ENCODE measurements at places on chromosomes 6 and 20.

GRCh38 chr20:49034070-49034732, 11.9 kb upstream of the CSE1L start:
- DNase-seq: no peak

GRCh38 chr6:53328375-53328774, 20.4 kb downstream of the ELOVL5 start:
- DNase-seq: no peak

GRCh38 chr20:56865055-56865454, 235.9 kb downstream of the TFAP2C start:
- DNase-seq: no peak

DNA sequence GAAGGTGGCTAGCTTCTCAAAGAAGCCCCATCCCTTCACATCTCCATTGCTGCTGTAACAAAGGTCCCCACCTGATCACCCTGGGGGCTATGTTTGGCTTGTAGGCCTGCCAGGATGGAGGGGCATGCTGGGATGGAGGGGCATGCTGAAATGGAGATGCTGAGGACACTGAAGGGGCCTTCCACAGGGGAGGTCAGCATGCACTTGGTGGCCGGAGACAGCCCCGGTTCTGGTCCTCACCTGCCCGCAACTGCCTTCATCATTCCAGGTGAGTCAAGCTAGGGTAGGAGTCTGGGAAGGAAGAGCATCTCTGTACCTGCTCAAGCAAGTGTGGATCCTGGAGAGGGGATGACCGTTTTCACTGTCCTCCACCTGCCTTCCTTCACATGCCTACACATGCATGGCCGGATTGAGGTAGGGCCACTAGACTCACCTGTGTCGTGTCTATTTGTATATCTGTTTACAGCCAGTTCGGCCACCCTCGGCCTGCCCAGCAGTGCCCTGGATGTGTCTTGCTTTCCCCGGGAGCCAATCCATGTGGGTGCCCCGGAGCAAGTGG, 6.0 kb downstream of the L3MBTL1 start:
- DNase-seq: no peak

DNA sequence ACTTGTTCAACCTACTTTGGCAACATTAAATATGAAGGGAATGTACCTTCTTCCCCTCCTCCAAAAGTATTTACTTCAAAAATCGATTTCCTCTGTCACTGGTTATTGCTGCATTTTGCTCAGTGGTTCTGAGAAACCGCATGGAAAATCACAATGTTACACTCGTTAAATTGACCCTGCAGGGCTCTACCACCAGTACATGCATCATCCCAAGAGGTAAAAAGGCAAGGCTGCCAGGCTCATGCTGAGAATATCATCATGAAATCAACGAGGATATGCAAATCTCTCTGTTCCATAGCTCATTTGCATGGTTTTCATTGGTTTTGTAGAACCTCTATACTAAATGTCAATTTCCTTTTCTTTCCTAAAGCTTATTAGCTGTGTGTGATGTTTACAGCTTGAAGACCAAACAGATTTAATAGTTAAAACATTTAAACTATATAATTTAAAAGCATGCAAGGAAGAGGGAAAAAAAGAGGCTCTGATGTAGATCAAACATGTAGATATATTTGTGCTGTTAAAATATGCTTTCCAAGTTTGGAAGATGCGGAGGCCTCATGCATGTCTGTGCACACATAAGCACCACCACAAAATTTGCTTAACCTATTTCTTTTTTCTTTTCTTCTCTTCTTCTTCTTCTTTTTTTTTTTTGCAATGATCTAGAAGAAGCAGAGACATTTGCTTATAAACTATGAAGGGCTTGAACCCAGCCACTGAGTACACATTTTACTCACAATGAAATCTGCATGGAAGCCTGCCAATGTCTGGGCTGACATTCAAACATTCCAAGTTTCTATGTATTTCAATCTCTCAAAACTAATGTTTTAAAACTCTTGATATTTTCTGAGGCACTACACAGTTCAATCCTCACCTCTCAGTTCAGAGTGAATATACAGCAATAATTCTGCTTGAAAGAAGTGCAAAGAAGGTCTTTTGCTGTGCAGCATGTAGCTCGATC, 194.0 kb downstream of the GMPR start:
- no peak for DNase-seq

DNA sequence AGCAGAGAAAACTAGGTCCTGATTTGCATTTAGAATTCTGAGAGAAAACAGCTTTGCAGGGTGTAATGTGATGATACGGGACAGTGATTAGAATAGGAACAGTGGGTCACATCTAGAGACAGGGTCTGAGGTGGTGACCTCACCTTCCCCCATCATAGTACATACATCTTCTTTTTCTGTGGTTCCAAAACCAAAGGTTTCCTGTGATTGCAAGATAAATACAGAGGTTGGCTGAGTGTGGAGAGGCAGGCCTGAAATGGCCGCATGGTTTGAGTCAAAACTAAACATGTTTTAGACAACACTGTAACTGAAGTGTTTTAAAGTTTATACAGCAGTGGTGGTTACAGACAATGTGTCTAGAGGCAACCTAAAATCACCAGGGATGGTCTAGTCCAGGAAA, 10.4 kb upstream of the NT5DC1 start:
- no peak for DNase-seq

- DNase-seq: no peak
These were observed 41.5 kb downstream of the ELMO2 start for GRCh38 chr20:46364670-46365486.

DNA sequence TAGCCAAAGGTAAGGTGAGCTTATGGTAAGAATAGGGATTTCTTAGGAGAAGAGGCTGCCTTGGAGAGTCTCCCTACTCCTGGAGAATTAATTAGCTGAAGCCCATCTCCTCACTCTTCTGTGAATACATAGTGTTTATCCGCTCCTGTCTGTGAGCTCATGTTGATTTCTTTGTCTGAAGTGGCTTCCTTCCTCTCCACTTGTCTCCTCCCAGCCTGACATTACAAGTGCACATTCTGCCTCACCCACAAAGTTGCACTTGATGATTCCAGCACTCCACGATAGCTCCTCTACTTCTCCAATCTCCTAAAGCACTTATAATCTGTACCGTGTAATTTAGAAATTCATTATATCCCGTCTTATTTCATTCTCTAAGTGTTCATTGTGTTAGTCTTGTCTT, 287.2 kb downstream of the QKI start:
- no peak for DNase-seq

DNA sequence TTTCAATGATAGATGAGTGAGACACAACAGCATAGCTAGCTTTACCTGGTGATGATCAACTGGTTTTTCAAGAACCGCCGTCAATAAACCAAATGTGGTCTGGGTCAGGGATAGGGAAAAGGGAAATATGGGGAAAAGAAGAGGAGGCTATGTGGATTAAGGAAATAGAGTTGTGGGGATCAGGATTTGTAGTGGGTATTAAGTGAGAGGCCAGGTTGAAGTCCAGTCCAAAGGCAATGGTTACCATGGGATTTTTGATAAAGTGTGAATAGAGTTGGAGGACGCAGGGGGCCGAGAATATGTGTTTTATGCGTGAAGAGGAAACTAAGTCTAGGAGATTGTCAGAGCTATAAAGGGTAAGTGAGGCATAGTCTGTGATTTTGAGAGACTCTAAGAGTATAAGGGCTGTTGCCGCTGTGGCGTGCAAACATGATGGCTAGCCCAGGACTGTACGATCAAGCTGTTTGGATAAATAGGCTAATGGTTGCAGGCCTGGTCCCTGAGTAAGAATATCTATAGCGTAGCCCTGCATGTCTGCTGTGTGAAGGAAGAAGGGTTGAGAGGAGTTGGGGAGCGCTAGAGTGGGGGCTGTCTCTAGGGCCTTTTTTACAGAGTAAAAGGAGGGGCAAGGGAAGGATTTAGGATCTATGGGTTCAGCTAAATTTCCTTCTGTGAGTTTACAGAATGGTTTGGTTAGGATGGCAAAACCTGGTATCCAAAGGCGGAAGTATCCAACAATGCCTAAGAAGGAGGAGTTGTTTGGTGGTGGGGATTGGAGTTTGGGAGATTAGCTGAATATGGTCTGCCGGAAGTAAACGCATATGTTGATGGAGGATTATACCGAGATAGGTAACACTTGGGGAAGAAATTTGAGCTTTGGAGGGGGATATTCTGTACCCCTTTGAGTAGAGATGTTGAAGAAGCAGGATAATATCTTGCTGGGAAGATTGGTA, 749.7 kb upstream of the ADGRB3 start:
- no peak for DNase-seq

DNA sequence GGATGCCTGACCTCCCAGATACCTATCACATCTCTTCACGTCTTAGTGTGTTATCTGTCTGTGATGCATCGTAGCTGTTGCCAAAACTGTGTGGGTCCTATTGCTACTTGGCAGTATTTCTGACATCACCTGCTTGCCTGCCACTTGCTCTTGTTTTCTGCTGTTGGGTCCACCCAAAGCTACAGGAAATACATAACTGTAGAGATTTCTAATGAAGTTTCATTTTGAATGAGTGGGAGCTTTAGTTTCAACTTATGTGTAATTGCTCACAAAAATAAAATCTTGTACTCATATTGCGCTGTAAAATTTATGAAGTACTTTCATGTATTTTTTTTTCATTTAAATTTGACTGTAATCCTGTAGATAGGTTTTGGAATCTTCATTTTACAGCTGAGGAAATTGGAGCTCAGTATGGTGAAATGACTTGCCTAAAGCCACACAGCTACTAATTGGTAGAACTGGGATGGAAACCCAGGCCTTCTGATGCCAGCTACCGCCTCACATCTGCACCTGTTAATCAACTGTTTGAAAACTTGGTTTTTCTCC, 113.6 kb upstream of the MAN1A1 start:
- no peak for DNase-seq

- DNase-seq: no peak
These were observed 57.6 kb downstream of the MEP1A start for GRCh38 chr6:46850792-46851191.

GRCh38 chr20:41499064-41499463, 119.1 kb downstream of the CHD6 start:
- no peak for DNase-seq

- DNase-seq: no peak
These were observed 325.3 kb downstream of the GJA1 start for GRCh38 chr6:121760745-121761144.

- no peak for DNase-seq
These were observed 162.1 kb upstream of the OGFRL1 start for GRCh38 chr6:71126506-71126905.

DNA sequence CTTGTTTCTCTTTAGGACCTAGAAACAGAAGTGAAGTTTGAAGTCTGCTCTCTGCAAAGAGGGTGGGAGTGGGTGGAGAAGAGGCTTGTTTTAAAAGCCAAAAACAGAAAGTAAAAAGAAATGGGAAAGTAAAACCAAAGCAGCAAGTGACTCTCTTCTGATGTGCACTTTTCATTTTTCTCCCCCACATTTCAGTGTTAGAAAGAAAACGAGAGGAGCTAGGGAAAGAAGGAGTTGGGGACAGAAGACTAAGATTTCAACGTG, 1.3 kb downstream of the C6orf141 start:
- no peak for DNase-seq

- DNase-seq: no peak
These were observed 1349.8 kb upstream of the GJE1 start for GRCh38 chr6:140782941-140783340.

GRCh38 chr20:5078399-5078958, 41.3 kb downstream of the PCNA start:
- peak; percentile 18 for DNase-seq

GRCh38 chr20:8530022-8530421, 398.0 kb downstream of the PLCB1 start:
- DNase-seq: no peak

GRCh38 chr6:71855406-71855805, 30.9 kb upstream of the RIMS1 start:
- DNase-seq: no peak

- DNase-seq: no peak
These were observed 3.8 kb downstream of the PTPRT start for GRCh38 chr20:43185901-43186300.

Data from naive thymus-derived CD8-positive, alpha-beta T cell (primary cell).